Pulmonary artery endothelial cell (primary cell): ENCODE measurements at places on chromosomes 2 and 18. TPM values are rescaled to one million over a fixed set of nuclear protein-coding genes. Genes with fewer than 3 reads are reported as not detected.

DNA sequence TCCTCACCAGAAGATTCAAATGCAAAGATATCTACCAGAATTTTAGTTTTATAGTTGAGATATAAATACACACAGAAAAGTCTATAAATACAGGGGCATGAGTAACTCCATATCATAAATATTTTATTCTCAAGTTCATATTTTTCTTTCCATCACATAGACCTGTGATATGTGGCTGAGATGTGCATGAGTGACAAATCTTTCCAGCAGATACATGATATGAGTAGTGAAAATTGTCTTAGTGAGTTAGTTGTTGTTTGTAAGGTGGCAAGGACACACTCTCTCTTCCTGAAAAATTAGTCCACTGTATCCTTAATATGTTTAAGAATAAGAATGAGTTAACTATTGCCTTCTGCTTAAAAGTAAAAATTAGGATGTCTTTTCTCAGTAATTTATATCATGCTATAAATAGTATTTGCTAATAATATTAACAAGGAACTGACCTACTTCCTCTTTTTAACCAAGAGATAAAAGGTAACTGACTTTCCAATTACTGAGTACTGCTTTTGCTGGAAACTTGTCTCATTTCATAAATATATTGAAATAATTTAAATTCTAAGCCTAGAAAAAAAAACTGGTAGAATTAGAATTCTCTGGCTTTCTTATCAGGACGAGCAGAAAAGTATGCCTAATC lies 85.2 kb upstream of the SESTD1 start:
- no peak for DNase-seq

DNA sequence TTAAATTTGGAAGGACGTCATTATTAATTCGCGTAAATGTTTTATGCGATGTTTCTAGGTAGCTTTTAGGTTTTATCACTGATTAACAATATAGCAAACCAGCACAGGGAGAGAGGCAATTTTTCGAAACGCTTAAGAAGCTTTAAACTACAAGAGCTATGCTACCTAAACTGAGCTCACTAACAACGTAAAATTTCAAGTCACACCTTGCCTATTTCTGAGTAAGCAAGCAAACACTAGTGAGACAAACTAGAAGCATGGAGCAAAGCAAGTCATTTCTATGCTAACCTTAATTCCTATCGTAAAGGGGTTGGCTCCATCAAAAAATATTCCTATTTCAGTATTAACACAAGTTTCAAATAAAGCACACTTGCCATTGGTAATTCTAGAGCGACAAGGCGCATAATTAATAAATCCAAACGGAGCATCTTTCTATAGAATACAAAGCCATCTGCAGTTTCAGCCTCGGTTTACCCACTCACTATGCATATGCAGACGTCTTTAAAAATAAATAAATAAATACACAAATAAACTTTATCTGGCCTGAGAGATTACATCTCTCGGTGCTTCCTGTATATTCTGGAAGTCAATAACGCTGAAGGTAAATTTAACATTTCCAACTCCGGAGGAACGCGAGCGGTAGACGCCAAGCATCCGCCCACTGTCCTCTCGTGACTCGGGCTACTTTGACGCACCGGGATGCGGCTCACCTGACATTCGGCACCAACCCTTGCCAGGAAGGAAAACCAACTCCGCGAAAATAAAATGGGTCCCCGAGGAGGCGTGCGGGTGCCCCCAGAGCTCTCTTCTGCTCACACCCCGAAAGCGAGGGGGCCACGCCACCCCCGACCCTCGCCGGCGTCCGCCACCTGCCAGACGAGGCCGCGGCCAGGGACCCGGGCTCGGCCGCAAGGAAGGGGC lies 947 bp downstream of the ITSN2 start:
- no peak for DNase-seq

GRCh38 chr2:23409248-23409647 lies 24.3 kb downstream of the KLHL29 start:
- DNase-seq, result no peak

DNA sequence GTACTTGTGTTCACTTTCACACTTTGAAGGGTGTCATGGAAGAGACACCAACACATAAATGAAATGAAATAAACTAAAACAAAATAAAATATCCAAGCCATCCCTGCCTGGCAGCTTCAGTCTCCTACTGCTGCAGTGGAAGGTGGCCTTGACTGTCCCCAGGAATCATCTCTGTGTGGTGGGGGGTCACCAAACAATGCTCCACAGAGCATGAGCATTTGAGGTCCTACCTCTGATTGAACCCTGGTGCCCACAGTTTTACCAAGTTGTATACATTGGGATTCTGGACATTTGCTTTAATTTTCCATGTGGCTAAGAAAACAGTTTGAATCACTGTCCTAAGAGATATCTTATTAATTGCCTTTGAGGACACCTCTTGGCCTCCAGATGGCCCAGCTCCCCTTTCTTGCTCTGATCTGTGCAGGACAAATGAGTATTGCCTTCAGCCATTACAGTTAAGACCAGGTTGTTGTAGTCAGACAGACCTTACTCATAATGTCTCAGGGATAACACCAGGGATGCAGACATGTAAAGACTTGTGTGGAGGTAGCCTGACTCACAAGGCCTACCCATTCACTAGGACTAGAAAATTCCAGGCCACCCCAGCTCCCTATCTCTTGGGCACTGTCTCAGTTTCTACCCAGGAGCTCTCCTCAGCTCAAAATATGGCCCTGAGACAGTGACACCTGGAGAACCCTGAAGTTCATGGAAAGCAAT lies 195.0 kb downstream of the MYCN start:
- no peak for DNase-seq

- no peak for DNase-seq
Measured at GRCh38 chr2:126916744-126917143, 18.1 kb downstream of the TEX51 start.

- peak; percentile 86 for DNase-seq
Measured at GRCh38 chr2:172836347-172836821, 100.7 kb downstream of the RAPGEF4 start.

- no peak for DNase-seq
Measured at GRCh38 chr2:17506736-17507616, 11.3 kb downstream of the RAD51AP2 start.

DNA sequence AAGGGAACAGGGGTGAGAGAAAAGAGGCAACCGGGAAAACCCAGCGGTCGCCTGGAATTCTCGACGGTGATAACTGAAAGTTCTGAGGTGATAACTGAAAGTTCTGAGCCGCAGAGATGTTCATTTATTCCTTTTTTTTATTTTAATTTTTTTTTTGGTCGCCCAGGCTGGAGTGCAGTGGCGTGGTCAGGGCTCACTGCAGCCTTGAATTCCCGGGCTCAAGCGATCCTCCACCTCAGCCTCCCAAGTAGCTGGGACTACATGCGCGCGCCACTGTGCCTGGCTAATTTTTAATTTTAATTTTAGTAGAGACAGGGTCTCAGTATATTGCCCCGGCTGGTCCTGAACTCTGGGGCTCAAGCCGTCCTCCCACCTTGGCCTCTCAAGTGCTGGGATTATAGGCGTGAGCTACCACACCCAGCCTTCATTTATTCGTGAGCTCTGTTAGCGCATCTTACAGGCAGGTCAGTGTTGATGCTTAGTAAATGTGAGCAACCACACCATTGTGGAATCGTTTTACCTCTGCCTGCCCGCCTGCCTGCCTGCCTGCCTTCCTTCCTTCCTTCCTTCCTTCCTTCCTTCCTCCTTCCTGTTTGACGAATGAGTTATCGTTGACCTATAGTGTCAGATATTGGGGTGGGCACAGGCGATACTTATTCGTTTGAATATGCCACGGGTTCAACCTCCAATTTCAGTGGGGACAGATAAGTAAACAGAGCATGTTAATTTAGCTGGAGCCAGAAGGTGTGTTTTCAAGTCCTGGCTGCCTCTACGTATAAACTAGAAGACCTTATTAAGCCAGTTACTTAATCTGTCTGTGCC lies 557 bp upstream of the E2F6 start:
- DNase-seq, result no peak

DNA sequence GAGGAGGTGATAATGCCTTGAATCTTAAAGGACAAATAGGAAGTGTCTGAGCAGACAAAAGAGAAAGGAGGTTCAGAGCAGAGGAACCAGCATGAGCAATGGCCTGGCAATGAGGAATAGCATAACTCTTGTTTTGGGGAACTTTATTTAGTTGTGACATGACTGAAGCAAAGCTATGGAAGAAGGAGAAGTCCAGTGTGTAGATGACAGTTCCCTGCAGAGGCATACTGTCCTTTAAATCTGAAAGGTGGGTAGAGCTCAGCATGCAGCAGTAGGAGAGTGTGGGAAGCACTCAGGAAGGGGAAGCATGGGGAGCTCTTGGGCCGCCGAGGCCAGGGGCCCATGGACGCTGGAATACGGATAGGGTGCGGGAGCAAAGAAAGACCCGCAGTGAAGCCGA lies 173.8 kb downstream of the SEPTIN10 start:
- DNase-seq, result no peak

GRCh38 chr2:21111012-21111411 lies 12.8 kb upstream of the TDRD15 start:
- DNase-seq, result no peak

GRCh38 chr2:126704434-126705160 lies 48.6 kb downstream of the GYPC start:
- no peak for DNase-seq

- DNase-seq, result no peak
Measured at GRCh38 chr2:106197878-106198277, 3.8 kb upstream of the UXS1 start.

GRCh38 chr2:34070196-34070595 lies 471.1 kb upstream of the FAM98A start:
- DNase-seq, result no peak

GRCh38 chr2:212484563-212485080 lies 54.0 kb downstream of the ERBB4 start:
- DNase-seq, result no peak

- no peak for DNase-seq
Measured at GRCh38 chr2:51068237-51068636, 36.3 kb upstream of the NRXN1 start.

DNA sequence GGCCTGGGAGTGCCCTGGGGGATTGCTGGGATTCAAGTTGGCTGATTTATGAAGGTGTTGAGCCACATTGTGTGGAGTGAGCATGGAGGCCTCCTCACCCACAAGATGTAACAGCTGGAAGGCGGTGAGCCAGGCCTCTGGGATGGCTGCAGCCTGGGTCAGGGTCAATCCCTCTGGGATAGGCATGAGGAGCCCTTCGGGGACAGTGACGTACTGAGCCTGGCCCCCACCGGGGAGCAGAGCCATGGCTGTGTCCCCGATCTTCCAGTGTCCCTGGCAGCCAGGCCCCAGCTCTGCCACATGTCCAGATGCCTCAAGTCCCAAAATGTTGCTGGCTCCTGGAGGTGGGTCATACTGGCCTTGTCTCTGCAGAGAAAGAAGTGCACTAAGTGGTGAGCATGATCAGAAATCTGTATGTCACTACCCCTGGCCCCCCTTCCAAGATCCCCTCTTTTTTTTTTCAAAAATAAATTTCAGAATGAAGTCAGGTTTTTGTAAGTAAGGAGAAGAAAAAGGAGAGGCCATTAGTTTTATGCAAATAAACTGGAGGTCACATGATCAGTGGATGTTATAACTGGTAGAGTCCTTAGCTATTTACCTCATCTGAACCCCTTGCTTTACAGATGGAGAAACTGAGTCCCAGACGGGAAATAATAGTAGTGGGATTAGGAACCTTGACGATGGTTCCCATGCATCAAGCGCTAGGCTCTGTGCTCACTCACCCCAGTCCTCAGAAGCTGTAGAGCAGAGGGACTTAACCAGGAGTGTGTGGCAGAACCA lies 1.7 kb downstream of the TP53I3 start:
- DNase-seq, result no peak

GRCh38 chr2:42329736-42330135 lies 31.3 kb downstream of the COX7A2L start:
- no peak for DNase-seq

DNA sequence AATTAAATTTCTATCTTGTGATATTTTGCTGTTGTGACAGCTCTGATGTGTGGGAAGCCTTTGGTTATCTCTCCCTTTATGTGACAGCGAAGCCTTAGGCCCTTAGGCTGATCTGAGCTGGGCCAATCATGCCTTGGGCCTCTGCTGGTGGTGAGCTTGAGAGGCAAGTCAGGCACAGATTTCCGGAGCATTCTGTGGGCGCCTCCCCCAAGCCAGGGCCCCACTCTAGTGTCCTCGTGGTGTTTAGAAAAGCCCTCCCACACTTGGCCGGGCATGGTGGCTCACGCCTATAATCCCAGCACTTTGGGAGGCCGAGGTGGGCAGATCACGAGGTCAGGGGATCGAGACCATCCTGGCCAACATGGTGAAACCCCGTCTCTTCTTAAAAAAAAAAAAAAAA lies 239.8 kb downstream of the SH3RF3 start:
- no peak for DNase-seq

- peak; percentile 20 for DNase-seq
Measured at GRCh38 chr18:28863396-28863795, 686.5 kb upstream of the CDH2 start.

- DNase-seq, result no peak
Measured at GRCh38 chr2:155368934-155369333, 670.4 kb downstream of the KCNJ3 start.

GRCh38 chr2:204686406-204686805 lies 141.1 kb downstream of the PARD3B start:
- no peak for DNase-seq

The FAM110C gene
- total RNA-seq, result 0.26 TPM in 1 of 2 replicates, not detected in the other

The IL1RL1 gene
- total RNA-seq, result 108 and 144 TPM in 2 replicates

The ERFE gene
- 0.46 and 0.53 TPM in 2 replicates for total RNA-seq

The OSBPL1A gene
- total RNA-seq, result 8.6 and 14.0 TPM in 2 replicates

The TMBIM1 gene
- 128 and 169 TPM in 2 replicates for total RNA-seq

The CGREF1 gene
- total RNA-seq, result 1.7 and 4.6 TPM in 2 replicates

The PFN4 gene
- total RNA-seq, result 0.14 and 0.59 TPM in 2 replicates

The SERPINB11 gene
- not detected in 2 replicates for total RNA-seq

The CDKL4 gene
- 0.25 and 0.59 TPM in 2 replicates for total RNA-seq

The NHEJ1 gene
- 16.4 and 26.3 TPM in 2 replicates for total RNA-seq

The CD207 gene
- total RNA-seq, result not detected in 2 replicates
